ENCODE measurements at places on chromosomes 1 and 21.

GRCh38 chr1:74363220-74363619 lies 128.0 kb downstream of the TNNI3K start:
- DNase-seq, result no peak

DNA sequence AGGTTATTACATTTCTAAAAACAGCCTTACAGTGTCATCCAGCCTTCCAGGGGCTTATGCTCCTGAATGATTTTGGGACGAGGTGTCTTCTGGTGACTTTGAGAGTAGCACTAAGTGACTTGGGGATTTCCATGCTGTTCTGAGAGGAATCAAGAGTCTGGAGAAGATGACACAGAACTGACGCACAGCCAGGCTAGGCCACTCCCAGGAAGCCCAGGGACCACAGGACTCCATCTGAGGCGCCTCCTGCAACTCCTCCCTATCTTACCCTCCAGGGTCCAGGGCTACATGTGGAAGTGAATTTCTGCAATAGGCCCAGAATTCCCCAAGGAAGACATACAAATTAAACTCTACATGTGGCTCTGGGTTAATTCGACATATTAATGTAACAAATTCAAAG lies 92.5 kb downstream of the SLC25A24 start:
- no peak for DNase-seq

GRCh38 chr1:193070386-193070753 lies 11.0 kb downstream of the RO60 start:
- peak; percentile 14 for DNase-seq

- peak; percentile 46 for DNase-seq
Measured at GRCh38 chr1:7229186-7229585, 443.9 kb downstream of the CAMTA1 start.

GRCh38 chr1:158716335-158716734 lies 4.2 kb downstream of the OR6K3 start:
- DNase-seq, result no peak

DNA sequence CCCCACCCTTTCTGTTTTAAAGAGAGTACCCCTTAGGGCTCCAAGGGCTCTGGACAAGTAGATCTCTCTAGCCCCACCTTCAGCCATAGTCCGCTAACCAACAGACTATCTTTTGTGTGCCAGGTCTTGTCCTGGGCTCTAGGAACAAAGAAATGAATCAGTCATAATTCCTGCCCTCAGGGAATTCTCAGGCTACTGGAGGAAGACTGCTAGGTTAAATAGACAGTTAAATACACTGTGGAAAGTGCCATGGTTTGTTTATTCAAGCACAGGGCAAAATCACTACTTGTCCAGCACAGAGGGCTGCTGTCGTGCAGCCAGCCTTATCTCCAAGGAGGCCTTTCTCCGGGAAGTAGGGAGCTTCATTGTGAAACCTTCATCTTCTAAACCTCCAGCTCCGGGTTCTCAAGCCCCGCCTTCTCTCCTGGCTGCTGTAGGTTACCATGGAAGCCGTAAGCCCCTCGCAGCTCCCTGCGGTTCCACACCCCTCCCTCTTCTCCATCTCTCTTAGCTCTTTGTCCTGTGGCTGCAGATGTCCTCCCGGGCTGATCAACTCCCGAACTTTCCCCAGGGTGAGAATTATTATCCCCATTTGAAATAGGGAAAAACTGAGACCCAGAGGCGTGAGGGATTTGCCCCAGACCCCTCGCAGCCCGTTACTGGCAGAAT lies 29.8 kb downstream of the SHISAL2A start:
- DNase-seq, result peak; percentile 95

DNA sequence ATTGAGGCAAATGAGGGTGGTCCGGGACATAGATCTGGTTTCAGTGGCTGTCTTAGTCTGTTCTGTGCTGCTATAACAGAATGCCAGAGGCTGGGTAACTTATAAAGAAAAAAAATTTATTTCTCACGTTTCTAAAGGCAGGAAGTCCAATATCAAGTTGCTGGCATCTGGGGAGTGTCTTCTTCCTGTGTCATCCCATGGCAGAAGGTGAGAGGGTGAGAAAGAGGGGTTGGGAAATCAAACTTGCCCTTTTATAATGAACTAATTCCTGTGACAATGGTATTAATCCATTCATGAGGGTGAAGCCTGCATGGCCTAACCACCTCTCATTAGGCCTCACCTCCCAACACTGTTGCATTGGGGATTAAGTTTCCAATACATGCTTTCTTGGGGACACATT lies 3.7 kb upstream of the FGGY start:
- no peak for DNase-seq

- peak; percentile 10 for DNase-seq
Measured at GRCh38 chr1:207669528-207670009, 24.6 kb downstream of the CR1L start.

GRCh38 chr1:166874464-166874863 lies 1.6 kb downstream of the TADA1 start:
- DNase-seq, result peak; percentile 13

DNA sequence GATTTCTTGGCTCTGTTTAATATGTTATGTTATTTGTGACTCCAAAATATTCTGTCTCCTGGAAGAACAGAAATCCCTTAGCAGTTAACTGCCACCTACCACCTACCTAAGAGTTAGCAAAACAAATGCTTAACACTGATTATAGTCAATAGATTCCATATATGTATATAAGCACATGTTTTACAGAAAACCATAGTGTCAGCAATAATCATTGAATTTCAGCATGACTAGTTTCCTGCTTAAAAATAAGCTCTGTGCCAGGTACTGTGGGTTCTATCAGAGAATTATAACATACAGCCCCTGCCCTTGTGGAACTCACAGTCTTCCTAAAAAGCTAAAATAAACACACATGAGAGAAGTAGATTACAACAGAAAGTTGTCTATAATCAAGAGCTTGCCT lies 561.9 kb upstream of the CAMK1G start:
- DNase-seq, result no peak

GRCh38 chr1:34726861-34727260 lies 28.0 kb upstream of the GJB5 start:
- peak; percentile 5 for DNase-seq

DNA sequence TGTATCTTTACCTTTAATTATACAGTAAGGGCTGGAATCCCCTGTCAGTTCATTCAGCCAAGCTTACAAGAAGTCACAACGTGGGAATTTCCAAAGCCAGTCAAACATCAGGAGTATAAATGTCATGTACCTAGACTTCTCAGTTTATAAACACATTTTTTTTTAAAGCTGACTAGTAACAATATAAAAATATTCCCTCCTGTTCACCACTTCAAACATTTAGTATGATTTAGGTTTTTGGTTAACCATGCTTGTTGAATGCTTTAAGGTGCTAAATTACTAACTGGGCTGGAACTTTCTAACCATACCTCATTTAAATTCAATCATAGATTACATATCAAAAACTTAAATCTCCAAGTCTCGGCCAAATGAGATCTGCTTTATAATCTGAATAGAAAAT lies 44.0 kb downstream of the JAK1 start:
- no peak for DNase-seq

DNA sequence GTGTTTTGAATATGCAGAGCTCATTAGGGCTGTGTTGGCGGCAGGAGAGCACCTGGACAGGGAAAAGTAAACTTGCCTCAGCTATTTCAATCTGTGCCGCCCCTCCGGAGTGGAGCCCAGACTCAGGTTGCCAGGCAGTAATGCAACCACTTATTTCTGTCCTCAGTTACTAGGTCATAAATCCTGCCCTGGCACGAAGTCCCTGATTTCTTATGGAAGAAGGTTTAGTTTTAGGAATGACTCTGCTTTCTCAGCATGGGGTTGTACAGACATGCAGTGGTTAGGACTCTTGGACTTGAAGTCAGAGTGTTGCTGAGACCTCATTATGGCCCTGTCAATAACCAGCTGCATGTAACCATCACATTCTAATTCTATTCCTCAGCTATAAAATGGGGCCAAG lies 98.3 kb upstream of the FGGY start:
- peak; percentile 87 for DNase-seq

DNA sequence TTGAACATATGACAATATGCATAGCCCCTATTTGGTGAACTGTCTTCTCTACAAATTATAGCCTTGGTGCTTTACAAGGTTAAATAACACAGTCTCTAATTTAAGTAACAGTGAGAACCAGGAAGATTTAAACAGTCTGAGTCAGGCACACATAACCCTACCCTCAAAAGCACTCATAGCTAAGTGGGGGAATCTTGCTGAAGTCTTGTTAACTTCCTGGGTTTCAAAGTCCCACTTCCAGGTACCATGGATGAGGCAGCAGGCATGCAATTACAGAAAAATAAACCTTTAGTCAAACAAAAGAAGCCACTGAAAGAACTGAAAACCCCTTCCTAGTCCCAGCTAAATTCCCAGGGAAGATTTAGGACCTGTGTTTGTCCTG lies 147.6 kb downstream of the PBX1 start:
- DNase-seq, result peak; percentile 59

GRCh38 chr1:212899845-212900244 lies 41.8 kb downstream of the FLVCR1 start:
- peak; percentile 79 for DNase-seq

- DNase-seq, result no peak
Measured at GRCh38 chr1:17140279-17140678, 21.0 kb upstream of the PADI2 start.

- no peak for DNase-seq
Measured at GRCh38 chr1:110714374-110714995, 39.7 kb upstream of the KCNA3 start.

- no peak for DNase-seq
Measured at GRCh38 chr1:185568155-185569123, 165.8 kb upstream of the HMCN1 start.

DNA sequence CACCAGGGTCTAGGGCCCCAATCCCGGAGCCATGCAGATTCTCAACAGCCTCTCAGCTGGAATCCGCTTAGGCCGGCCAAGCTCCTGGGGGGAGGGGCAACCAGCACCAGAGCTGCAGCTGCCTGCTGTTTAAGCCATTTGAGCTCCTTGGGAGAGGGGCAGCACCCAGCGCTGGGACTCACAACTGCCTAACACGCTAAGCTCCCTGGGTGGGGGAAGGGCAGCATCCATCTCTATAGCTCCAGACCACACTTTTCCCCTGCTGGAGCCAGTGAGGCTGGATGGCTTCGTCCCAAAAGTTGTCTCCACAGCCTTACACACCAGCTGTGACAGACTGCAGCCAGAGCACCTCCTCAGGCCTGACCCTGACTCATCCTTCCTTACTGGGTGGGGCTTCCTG lies 6.9 kb upstream of the PTGFR start:
- DNase-seq, result no peak

DNA sequence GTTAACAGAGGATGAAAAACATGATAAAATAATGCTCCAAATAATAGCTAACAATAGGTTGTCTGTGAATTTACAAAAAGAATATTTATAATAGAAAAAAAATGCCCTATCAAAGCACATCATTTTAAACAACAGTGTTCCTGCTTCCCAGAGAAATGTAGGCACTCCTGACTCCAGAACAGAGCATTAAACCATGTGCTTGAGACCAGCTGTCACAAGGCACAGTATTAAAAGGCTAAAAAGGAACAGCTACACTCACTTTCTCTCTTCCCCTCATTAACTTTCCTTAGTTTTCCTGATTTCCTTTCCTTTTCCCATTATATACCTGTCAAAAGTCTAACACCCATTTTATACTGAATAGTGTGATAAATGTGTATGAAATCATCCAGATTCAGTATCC lies 10.9 kb downstream of the VAV3 start:
- peak; percentile 63 for DNase-seq

DNA sequence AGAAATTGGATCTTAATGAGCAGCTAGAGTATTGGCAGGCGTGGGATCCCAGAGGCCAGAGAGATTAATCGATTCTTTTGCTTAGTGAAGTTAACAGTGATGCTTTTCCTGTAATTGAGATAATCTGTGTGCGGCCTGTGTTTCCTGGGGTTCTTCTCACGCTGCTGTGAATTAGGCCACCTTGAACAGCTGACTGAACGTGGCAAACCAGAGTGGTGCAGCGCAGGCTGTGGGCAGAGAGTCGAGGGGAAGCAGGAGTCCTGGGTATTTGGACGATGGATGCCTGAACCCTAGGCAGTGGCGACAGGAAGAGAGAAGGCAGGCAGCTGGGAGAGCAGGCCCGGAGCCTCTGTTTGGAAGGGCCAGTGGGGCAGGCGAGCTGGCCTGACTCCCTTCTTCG lies 51.7 kb downstream of the RYR2 start:
- DNase-seq, result no peak

- DNase-seq, result peak; percentile 57
Measured at GRCh38 chr1:52348704-52349300, 17.2 kb downstream of the CC2D1B start.

DNA sequence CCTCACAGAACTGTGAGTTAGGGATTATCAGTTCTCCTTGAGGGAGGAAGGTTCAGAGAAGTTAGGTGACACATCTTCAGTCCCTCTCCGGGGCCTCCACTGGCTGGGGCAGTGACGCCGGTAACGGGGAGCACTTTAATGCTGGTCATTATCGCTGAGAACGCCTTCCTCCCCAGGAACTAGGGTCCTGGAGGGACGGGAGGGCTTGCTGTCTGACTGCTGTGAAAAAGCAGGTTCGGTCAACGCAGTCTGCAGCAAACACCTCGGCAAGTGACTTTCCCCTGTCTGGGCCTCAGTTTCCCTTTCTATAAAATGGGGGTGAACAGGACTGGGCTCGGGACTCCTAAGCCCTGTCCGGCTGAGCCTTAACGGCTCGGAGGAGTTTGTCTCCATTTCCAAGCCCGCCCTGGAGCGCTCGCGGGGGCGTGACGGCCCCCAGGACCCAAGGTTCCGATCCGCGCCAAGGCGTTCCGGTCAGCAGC lies 341 bp upstream of the TMEM61 start:
- DNase-seq, result no peak

- DNase-seq, result no peak
Measured at GRCh38 chr1:223271085-223271781, 92.7 kb downstream of the SUSD4 start.

GRCh38 chr1:89894210-89895201 lies 73.7 kb downstream of the LRRC8D start:
- DNase-seq, result no peak

DNA sequence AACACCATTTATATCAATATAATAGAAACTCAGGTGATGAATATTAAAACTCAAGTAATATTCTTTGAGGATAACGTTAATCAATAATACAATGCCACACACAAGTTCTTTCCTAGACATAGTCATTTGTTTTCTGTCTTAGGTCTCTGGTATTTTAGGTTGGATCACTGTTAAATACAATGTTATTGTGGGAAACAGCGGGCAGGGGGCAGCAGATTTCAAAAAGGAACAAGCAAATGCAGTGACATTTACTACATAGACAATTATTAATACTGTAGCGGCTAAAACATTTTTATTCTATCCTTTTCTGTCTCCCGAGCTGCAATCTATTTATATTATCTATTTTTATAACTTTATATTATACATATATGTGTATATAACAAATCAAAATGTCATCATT lies 186.4 kb upstream of the ZNHIT6 start:
- DNase-seq, result peak; percentile 60

DNA sequence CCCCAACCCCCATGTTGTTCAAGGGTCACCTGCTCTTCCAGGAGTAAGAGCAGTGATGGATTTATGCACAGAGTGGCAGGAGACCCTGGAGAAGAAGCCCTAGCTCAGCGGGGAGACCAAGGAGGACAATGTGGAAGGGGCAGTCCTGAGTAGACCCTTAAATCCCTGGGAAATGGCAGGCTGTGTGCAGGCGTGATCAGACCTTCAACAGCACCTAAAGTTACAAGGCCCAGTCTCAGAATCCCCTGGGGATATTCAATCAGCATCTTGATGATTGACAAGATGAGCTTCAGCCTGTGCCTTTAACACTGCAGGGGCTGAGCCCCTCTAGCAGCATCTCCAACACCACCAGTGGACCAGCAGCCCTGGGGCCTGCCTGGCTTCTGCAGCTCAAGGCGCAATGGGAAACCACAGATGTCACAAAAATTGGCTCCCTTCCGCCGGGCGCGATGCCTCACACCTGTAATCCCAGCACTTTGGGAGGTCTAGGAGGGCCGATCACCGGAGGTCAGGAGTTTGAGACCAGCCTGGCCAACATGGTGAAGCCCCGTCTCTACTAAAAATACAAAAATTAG lies 60.4 kb downstream of the IRF2BP2 start:
- DNase-seq, result no peak

Measured in NCI-H69 (cell line).